ENCODE measurements at places on chromosomes 12 and 14.

GRCh38 chr12:2009623-2010022, 5.4 kb upstream of the DCP1B start:
- no peak for DNase-seq

GRCh38 chr14:46769292-46769691, 117.7 kb upstream of the RPL10L start:
- no peak for DNase-seq

DNA sequence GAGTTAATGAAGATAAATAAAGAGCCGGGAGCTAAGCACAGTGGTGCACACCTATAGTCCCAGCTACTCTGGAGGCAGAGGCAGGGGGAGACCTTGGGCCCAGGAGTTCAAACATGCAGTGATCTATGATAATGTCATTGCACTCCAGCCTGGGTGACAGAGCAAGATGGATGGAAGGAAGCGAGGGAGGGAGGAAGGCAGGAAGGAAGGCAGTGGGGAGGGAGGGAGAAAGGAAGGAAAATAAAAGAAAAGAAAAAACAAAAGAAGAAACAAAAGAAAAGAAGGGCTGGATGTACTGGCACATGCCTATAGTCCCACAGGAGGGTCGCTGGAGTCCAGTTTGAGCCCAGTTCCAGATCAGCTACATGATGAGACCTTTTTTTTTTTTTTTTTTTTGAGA, 19.0 kb upstream of the SP7 start:
- DNase-seq: no peak

- DNase-seq: no peak
Observed at GRCh38 chr12:90023207-90023900, 314.7 kb upstream of the ATP2B1 start.

DNA sequence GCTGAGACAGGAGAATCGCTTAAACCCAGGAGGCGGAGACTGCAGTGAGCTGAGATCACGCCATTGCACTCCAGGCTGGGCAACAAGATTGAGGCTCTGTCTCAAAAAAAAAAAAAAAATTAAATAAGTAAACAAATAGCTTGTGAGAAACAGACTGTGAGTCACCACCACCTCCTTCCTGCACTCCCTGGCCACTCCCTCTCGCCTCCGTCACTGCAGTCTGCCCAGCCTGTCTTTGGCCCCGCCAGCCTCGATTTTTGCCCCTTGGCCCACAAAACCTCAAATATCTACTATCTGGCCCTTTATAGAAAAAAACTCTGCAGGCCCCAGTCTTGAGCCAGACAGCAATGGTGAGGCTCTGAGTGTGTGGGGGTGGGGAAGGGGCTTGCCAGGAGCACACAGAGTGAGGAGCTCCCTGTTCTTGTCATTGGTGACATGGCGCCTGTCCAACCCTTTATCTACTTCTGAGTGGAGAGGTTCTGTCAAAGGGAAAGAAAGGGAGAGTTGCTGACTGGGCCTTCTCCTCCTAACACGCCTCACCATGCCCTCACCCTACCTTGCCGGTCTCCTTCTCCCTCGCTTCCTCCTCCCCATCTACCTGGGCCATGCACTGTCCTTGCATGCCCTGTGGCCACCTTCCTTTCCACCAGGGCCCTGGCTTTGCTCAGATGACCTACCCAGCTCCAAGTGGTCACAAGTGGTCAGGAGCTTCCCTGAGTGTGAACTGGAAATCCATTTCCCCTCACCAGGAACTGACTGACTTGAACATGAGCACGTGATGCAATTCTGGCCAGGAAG, 22.1 kb downstream of the LGMN start:
- no peak for DNase-seq

DNA sequence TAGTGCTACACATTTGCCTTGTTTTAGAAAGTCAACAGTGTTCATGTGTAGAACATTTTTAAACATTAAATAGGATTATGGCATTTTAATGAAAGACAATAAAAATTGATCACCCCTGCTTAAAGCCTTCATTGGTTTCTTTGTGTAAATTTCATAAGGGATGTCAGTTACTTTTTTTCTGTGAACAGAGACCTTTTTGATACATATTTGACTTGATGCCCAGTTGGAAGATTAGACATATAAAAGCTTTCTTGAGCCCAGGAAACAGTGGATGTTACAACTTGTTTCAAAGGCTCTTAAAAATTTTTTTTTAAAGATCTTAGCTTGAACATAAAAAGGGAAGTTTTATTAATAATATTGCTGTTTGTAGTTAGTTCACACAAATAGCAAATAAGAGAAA, 168.7 kb upstream of the PDZRN4 start:
- no peak for DNase-seq

GRCh38 chr12:56720731-56721151, 4.4 kb downstream of the NACA start:
- DNase-seq: no peak

GRCh38 chr14:46279327-46279726, 372.3 kb downstream of the RPL10L start:
- no peak for DNase-seq

Data from NCI-H1105 (cell line).